BJ (cell line): ENCODE measurements at places on chromosomes 11 and 22. TPM values are rescaled to one million over a fixed set of nuclear protein-coding genes. Genes with fewer than 3 reads are reported as not detected.

The TRIM6 gene
- 3.8 and 4.5 TPM in 2 replicates for polyA plus RNA-seq

The ZNF214 gene
- 0.75 and 1.8 TPM in 2 replicates for polyA plus RNA-seq

The MS4A1 gene
- not detected in 2 replicates for polyA plus RNA-seq

- no peak for DNase-seq
These were observed 48.8 kb downstream of the ENDOD1 start for GRCh38 chr11:95138448-95138847.

GRCh38 chr11:133366147-133366546 lies 166.2 kb downstream of the OPCML start:
- no peak for DNase-seq

DNA sequence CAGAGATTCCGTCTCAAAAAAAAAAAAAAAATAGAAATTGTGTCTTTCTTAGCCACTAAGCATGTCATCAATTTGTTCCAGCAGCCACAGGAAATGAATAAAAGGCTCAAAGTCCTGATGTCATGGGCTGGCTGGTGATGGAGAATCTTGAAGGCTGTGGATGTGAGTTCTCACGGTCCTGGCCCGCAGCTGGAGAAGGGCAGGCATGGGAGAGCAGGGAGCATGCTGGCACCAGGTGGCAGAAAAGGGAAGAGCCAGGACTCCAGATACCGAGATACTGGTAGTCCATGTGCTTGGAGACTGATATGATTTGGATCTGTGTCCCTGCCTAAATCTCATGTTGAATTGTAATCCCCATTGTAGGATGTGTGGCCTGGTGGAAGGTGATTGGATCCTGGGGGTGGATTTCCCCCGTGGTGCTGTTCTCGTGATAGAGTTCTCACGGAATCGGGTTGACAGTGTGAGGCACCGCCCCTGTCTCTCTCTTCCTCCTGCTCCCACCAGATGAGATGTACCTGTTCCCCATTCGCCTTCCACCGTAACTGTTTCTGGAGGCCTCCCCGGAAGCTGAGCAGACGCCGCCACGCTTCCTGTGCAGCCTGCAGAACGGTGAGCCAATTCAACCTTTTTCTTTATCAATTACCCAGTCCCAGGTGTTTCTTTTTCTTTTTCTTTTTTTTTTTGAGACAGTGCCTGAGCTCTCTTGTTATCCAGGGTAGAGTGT lies 18.1 kb downstream of the MRGPRD start:
- no peak for DNase-seq

GRCh38 chr11:131910523-131911387 lies 540.3 kb downstream of the NTM start:
- no peak for DNase-seq
